ENCODE measurements at places on chromosomes 11 and 22. TPM values are rescaled to one million over a fixed set of nuclear protein-coding genes. Genes with fewer than 3 reads are reported as not detected.

The RBFOX2 gene
- total RNA-seq = 189 TPM

The BAIAP2L2 gene
- 0.69 TPM for total RNA-seq

The CEND1 gene
- 0.69 TPM for total RNA-seq

The GGT5 gene
- total RNA-seq = 1.2 TPM

The MPZL3 gene
- total RNA-seq = 0.26 TPM

The OR4C5 gene
- not detected for total RNA-seq

The MIAT gene
- 3.5 TPM for total RNA-seq

The CHRNA10 gene
- total RNA-seq = 0.43 TPM

The PRG2 gene
- total RNA-seq = not detected

The OR52E8 gene
- not detected for total RNA-seq

The GPR83 gene
- total RNA-seq = not detected

The LMO1 gene
- not detected for total RNA-seq

The SERPIND1 gene
- total RNA-seq = not detected

The AIFM3 gene
- total RNA-seq = 1.4 TPM

The ACCS gene
- 23.3 TPM for total RNA-seq

The SEC14L6 gene
- 0.16 TPM for total RNA-seq

The MARK2 gene
- total RNA-seq = 5.1 TPM

The LRP5 gene
- total RNA-seq = 7.1 TPM

The IGSF22 gene
- total RNA-seq = not detected

The BLID gene
- total RNA-seq = 3.4 TPM

The OOSP1 gene
- total RNA-seq = not detected

The CYB5R2 gene
- 4.4 TPM for total RNA-seq

The TSSK2 gene
- total RNA-seq = not detected

The VSIG10L2 gene
- total RNA-seq = 0.09 TPM

The OR8A1 gene
- total RNA-seq = not detected

The DNAJB7 gene
- total RNA-seq = not detected

The OR8B3 gene
- total RNA-seq = not detected

The SYT13 gene
- not detected for total RNA-seq

The PRODH gene
- under 0.01 TPM for total RNA-seq

The LRRN4CL gene
- 36.9 TPM for total RNA-seq

The FAM227A gene
- total RNA-seq = 2.5 TPM

The OR51V1 gene
- total RNA-seq = not detected
